ENCODE measurements at places on chromosomes 7 and 10.

DNA sequence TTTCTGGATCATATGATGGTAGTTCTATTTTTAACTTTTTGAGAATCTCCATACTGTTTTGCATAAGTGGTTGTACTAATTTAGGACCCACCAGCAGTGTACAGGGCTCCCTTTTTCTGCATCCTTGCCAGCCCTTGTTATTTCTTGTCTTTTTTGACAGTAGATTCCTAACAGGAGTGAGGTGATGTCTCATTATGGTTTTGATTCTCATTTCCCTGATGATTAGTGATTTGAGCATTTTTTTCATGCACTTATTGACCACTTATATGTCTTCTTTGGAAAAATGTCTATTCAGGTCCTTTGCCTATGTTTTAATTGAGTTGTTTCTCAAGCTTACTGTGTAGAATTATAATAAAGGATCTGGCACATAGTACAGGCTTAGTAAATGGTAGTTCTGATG lies 238.8 kb upstream of the BMPER start:
- no peak for DNase-seq

- no peak for DNase-seq
Observed at GRCh38 chr10:78805176-78805575, 263.6 kb upstream of the ZMIZ1 start.

- DNase-seq = no peak
Observed at GRCh38 chr10:131200856-131201470, 110.6 kb downstream of the TCERG1L start.

GRCh38 chr10:14826076-14826829 lies 11.6 kb downstream of the CDNF start:
- DNase-seq = no peak

DNA sequence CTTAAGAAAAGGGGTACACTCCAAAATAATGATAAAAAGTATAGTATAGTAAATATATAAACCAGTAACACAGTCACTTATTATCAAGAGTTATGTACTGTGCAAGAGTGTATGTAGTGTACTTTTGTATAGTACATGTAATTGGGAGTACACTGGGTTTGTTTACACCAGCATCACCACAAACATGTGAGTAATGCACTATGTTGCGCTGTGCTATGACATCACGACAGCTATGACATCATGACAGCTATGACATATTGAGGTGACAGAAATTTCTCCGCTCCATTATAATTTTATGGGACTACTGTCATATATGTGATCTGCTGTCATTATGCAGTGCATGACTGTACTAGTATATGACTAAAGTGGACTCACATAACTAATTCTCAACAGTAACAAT lies 84.6 kb downstream of the KMT2C start:
- DNase-seq = no peak

GRCh38 chr7:46007194-46007593 lies 86.1 kb upstream of the IGFBP3 start:
- DNase-seq = no peak

DNA sequence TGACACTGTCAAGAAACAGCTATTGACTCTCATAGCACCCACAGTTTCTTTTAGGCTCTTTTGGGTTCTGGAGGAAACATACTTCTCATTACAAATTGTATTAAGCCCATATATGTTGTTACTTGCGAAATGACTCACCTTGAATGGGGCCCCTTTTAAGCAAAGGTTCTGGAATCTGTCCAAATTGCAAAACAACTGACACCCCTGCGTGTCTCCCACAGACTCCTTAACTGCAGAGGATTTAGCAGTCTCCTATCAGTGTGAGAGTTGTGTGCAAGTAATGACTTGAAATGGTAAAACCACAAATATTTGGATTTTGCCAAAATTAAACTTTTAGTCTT lies 192.3 kb downstream of the DNAJC1 start:
- DNase-seq = no peak

GRCh38 chr7:44333911-44334733 lies 8.7 kb upstream of the CAMK2B start:
- no peak for DNase-seq

All from anterior cingulate cortex (tissue), 58 donors.